HuH-7.5 (cell line): ENCODE measurements at places on chromosomes 16 and 17.
A peak's percentile ranks its signal among the peaks of the same experiment; 100 is the strongest.

DNA sequence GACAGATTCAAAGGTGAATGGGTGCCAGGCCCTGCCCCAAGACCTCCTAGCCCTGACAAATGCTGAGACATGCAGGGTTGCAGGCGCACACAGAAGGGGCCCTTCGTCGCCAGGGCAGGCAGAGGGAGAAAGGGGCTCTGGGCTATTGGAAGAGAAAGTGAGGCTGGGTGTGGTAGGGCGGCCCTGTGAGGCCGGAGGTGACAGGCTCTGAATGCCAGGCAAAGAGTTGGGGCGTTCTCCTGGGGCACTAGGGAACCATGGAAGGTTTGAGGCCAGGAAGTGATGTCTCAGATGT is 26.4 kb upstream of the NXPH3 start:
- DNase-seq, result no peak

DNA sequence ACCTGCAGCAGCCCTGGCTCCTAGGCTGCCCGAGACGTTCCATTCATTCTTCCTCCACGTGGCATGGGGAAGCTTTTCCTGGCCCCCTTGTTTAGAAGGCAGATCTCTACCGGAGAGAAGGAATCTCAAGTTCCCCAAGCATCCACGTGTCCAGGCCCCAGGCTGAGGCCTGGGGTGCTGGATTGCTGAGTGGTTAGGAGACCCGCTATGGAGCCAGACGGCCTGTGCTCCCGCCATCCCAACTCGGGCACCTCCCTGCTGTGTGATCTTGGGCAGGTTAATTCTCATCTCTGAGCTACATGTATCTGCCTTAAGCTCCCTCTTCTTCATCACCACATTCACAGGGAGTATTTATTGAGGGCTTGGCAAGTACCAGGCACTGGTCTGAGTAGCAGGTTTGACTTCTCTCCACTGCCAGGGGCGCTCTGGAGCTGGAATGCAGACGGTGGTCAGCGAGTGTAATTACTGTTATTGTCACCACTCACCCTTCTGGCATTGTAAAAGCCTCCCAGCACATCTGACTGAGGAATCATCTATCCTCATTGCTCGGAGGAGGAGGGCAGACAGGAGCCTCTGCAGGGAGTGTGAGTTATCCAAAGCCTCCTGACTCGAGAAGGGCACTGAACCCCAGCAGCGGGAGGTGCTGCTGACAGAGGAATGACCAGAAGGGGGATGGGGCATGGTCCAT is 1.1 kb upstream of the ADGRG1 start:
- DNase-seq, result no peak

- DNase-seq, result no peak
Observed at GRCh38 chr17:6638046-6638908, 2.2 kb downstream of the KIAA0753 start.

DNA sequence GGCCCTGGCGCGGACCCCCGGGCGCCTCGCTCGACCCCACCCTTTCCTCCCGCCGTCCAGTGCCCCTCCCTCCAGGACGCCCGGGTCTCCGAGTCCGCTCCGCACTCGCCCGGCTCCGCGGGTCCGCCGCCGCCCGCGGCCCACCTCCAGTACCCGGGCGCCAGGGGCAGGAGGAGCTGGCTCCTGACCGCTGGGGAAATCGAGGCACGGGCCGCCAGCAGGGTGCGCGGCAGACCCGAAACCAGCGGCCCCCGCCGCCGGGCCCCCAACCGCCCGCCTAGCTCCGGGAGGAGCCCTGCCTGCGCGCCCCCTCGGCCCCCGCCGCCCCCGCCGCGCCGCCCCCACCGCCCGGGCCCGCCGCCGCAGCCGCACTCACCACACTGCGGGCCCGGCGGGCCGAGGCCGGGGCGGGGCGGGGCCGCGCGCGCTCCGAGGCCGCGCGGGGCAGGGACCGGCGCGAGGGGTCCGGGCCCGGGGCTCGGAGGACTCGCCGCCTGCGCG is 333 bp downstream of the MAFG start:
- DNase-seq, result no peak

GRCh38 chr17:9810100-9810949 is 11.6 kb downstream of the GSG1L2 start:
- no peak for DNase-seq

GRCh38 chr16:2474877-2475412 is at the start of gene TBC1D24:
Gene TBC1D24, plus strand, starts transcription at chr16:2475127. Its CDS starts 21,022 bp downstream, at chr16:2496149.
- DNase-seq, result peak; percentile 99

- no peak for DNase-seq
Observed at GRCh38 chr17:1746975-1747543, 4.4 kb downstream of the SERPINF2 start.

DNA sequence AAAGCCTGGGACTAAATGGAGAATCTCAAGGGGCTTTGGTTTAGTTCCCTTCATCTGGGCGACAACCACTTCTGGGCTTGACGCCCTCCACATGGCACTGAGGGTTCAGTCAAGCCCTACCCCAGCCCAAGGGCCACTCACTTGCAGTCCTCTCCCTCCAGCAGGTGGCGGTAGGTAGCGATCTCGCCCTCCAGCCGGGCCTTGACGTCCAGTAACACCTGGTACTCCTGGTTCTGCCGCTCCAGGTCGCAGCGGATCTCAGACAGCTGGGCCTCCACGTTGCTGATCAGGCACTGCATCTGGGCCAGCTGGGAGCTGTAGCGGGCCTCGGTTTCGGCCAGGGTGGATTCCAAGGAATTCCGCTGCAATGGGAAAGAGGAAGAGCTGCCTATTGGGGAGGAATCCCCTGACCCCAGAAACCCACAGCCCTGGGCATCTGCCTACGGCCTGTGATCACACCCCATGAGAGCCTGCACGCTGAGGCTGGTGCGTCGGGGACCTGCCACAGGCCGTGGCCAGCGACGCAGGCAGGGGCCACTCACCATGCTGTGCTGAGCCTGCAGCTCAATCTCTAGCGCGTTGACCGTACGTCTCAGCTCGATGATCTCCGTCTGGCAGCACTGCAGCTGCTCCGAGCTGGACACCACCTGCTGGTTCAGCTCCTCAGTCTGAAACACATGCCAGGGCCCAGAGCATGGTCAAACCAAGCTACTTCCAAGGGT is 2.7 kb downstream of the KRT36 start:
- no peak for DNase-seq

- no peak for DNase-seq
Observed at GRCh38 chr17:1002771-1003555, 6.0 kb downstream of the TIMM22 start.

- peak; percentile 45 for DNase-seq
Observed at GRCh38 chr17:50396261-50397110, 837 bp downstream of the LRRC59 start.

GRCh38 chr16:74079232-74079586 is 217.4 kb upstream of the PSMD7 start:
- no peak for DNase-seq

DNA sequence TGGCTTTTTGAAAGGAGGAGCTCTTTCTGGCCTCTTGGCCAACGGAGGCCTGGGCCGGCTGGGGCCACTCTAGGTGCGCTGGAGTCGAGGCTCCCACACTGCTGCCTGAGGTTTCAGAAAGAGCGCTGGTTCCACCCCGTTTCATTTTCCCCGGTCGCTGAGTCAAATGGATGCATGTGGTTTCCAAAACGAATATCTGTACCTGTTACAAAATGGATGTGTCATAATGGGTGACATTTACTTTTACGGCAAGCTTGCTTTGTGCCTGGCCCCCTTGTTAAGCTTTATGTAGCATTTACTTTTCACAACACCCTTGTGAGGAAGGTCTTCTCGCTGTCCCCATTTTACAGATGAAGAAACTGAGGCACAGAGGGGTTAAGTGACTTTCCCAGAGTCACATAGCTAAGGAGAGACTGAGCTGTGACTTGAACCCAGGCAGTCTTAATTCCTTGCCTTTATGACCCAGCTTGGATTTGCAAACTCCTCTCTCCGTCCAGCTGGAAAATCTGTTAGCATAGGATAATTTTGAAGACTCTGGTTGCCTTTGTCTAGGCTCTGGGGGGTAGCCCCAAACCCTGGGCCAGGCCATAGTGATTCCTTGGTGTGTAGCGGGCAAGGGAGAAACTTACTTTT is 10.6 kb downstream of the KSR1 start:
- DNase-seq, result no peak

GRCh38 chr17:71726341-71726740 is 394.5 kb upstream of the SOX9 start:
- DNase-seq, result no peak

DNA sequence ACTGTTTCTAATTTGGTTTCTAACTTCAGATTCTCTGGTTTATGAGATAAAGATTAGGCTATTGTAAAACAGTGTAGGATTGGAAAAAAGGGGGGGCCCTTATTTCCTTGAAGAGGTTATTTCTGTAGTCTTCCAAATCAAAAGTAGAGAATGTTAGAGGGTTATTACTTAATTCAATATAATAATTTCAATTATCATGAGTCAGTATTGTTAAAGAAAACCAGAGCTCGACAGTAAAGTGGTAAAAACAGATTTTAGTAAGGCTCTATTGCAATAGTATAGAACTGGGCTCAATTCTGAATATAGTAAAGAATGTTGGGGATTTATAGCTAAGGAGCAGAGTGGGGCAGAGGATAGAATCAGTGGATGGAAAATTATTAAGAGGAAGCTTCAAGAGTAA is 140.0 kb downstream of the TANC2 start:
- DNase-seq, result no peak

DNA sequence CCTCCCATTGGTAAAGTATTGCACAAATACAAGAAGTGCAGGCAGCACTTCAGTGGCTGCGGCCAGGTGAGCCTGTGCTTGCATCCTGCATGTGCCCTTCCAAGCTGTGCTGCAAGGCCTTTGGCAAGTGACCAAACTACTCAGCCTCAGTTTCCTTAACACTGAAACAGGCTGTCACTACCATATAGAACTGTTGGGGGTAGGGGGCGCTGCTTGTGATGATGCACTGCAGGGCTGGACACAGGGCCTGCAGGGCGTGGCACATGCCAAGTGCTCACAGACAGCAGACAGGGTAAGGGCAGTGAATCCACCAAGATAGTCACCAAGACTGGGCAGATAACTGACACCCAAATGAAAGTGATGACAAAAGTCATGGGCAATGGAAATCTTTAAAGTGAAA is 65.6 kb upstream of the SREBF1 start:
- no peak for DNase-seq

DNA sequence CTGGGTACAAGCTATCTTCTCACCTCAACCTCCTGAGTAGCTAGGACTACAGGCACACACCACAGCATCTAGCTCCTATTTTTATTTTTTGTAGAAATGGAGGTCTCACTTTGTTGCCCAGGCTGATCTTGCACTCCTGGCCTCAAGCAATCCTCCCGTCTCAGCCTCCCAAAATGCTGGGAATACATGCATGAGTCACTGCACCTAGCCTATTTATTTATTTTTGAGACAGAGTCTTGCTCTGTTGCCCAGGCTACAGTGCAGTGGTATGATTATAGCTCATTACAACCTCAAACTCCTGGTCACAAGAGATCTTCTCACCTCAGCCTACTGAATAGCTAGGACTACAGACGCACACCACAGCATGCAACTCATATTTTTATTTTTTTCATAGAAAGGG is 40.1 kb upstream of the RGS9 start:
- no peak for DNase-seq
